ENCODE measurements at places on chromosomes 4 and X.

DNA sequence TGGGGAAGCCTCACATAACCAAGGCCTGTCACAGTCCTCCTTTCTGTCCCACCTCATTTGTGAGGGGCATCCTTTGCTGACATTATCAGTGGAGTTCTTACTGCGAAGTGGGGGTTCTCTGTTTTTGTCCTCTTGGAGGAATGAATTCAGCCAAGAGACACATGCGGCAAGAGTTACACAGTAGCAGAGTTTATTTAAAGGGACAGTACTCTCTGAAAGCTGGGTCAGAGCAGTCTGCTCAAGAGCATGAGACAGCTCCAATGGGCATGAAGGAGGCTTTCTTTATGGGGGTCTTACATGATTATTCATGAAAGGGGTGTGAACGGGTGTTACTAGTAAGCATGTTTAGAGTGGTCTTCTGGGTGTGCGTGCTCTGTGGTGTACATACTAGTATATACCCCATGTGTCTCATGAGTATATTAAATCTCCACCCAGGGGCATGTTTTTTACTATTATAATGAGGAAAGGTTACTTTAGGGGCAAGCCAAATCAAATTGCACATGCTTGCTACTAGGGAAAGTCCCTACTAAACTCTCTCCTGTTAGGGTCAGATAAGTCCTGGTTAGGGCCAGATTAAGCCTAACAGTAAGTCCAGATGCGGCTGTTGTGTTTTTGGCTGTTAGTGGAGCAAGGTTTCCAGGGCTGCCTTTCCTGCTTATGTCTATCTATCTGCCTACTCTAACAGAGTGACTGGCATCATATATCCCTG, 19.8 kb upstream of the LGI2 start:
- DNase-seq, result no peak

- no peak for DNase-seq
Observed at GRCh38 chr4:56739066-56739777, 58.1 kb upstream of the HOPX start.

- no peak for DNase-seq
Observed at GRCh38 chr4:680928-681645, 6.7 kb downstream of the MYL5 start.

- no peak for DNase-seq
Observed at GRCh38 chrX:132791714-132792113, 166.7 kb downstream of the HS6ST2 start.

GRCh38 chr4:186882293-186882692, 158.6 kb upstream of the FAT1 start:
- DNase-seq, result no peak

- no peak for DNase-seq
Observed at GRCh38 chr4:19254486-19254885, 997.2 kb upstream of the SLIT2 start.

- DNase-seq, result no peak
Observed at GRCh38 chrX:112803060-112803459, 37.6 kb downstream of the AMOT start.

Measured in caudate nucleus (tissue), 63 donors.